ENCODE measurements at places on chromosomes 6 and 20. TPM values are rescaled to one million over a fixed set of nuclear protein-coding genes. Genes with fewer than 3 reads are reported as not detected.
A peak's percentile ranks its signal among the peaks of the same experiment; 100 is the strongest.

GRCh38 chr20:48818481-48818987 lies 9.3 kb downstream of the PREX1 start:
- peak; percentile 49 for DNase-seq

DNA sequence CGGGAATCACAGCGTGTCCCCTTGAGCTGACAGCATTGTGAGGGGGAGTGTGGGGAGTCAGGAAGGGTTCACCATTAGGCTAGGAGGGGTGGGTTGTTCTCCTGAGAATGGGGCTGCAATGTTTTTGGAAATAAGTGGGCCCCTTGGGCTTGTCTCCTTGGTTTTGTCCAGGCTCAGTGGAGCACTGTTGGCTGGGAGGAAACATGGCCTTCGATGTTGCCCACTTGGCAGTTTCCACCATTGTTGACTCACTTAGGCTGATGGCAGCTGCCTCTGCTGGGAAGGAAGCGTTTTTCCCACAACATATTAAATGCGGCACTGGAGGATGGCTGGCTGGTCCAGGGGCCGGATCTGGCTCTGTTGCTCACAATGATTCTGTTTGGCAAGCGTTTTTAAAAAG lies 512.1 kb downstream of the QKI start:
- DNase-seq: peak; percentile 11

- no peak for DNase-seq
Measured at GRCh38 chr6:348860-349396, 42.6 kb upstream of the IRF4 start.

The OR2H2 gene
- total RNA-seq: not detected

The DEFB132 gene
- total RNA-seq: not detected

DNA sequence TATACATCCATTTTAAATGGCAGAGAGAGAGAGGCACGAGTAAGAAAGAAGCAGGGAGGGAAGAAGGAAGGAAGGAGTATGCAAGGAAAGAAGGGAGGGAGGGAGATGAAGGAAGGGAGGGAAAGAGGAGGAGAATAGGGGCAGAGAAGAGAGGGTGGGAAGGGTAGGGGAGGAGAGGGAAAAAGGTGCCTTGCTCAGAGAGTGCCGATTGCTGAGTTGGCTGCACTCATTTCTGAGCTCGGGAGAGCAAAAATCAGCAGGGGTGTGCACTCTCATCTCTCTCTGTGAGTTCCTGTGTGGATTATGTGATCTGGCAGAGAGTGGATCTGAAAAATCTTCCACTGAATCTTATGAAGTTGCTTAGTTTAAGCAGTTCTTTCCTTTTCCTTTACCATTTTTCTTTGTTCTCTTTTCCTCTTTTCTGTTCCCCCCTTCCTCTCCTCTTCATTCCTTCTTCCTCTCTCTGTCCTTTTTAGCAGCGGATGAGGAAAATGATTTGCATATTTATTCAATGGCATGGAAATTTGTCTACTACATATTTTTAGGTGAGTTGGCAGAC lies 108.7 kb downstream of the PERP start:
- no peak for DNase-seq

The CCDC170 gene
- not detected for total RNA-seq

The MEI4 gene
- not detected for total RNA-seq

- peak; percentile 12 for DNase-seq
Measured at GRCh38 chr6:107611094-107611810, 121.3 kb downstream of the SOBP start.

The MTFR2 gene
- 0.60 TPM for total RNA-seq

The BMP6 gene
- total RNA-seq: 90.2 TPM

GRCh38 chr6:112416866-112417265 lies 69.7 kb downstream of the RFPL4B start:
- DNase-seq: no peak

The PLEKHG1 gene
- 17.2 TPM for total RNA-seq

The COL20A1 gene
- 0.20 TPM for total RNA-seq

DNA sequence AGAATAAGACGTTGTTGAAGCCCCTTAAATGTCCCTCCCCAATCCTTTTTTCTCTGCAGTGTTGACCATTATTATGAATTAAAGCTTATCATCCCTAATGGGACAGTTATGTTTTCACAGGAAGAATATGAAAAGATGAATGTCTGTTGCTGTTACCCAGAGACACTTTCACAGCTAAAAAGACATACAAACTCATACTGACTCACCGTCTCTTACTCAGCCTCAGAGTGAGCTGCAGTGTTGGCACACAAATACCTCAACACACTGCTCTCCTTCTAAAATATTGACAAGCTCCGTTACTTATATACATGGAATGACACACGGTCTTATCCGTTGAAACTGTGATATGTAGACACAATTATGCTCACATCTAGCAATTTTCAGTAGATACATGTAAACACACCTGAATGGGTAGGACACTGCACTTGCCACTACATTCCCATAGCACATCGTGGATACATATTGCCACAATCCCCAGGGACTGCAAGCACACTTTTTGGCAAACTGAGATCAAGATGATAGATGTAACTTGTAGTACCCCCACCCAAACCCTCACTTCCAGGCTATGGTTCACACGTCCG lies 9.6 kb upstream of the SAPCD1 start:
- peak; percentile 68 for DNase-seq

The RNF182 gene
- total RNA-seq: 0.22 TPM

- no peak for DNase-seq
Measured at GRCh38 chr6:120584111-120584760, 750.0 kb downstream of the TBC1D32 start.

DNA sequence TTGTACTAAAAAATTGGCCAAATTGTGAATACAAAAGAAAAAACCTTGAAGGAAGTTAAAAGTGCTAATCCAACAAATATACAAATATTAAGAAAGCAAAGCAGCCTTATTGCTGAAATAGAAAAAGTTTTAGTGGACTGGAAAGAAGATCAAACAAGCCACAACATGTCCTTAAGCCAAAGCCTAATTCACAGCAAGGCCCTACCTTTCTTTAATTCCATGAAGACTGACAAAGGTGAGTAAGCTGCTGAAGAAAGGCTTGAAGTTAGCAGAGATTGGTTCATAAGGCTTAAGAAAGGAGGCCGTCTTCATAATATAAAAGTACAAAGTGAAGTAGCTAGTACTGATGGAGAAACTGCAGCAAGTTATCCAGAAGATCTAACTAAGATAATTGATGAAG lies 53.5 kb downstream of the TINAG start:
- DNase-seq: no peak

- DNase-seq: no peak
Measured at GRCh38 chr20:19473922-19474286, 261.5 kb downstream of the SLC24A3 start.

GRCh38 chr6:134527108-134527787 lies 209.3 kb upstream of the SGK1 start:
- DNase-seq: no peak

DNA sequence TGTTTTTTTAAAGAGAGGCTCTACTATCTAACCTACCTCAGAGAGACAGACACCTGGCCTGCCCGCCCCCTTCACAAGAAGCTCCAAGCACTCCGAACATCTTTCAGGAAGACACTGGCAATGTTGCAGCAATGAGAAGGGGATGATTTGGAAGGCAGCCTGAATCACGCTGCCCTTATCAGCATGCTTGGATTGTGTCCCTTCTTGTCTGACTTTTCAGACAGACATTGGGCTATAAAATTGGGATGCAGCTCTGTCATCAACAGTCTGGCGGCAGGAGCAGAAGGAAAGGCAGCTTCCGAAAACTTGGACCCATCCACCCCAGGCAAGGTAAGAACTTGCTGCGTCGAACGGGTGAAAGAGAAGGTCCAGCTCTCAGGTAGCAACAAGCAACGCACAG lies 56.0 kb downstream of the CDK5RAP1 start:
- DNase-seq: no peak

The SOX4 gene
- 109 TPM for total RNA-seq

The DEFB110 gene
- total RNA-seq: not detected
